Right renal pelvis (tissue), 4 donors: ENCODE measurements at places on chromosomes 7 and 10. TPM values are rescaled to one million over a fixed set of nuclear protein-coding genes. Genes with fewer than 3 reads are reported as not detected.

- DNase-seq: no peak
Observed at GRCh38 chr7:14303536-14303935, 314.1 kb upstream of the ETV1 start.

GRCh38 chr7:149625340-149625946 is 127.8 kb upstream of the ZNF746 start:
- DNase-seq: peak; percentile 44

- DNase-seq: no peak
Observed at GRCh38 chr10:127386606-127387327, 162.3 kb upstream of the NPS start.

DNA sequence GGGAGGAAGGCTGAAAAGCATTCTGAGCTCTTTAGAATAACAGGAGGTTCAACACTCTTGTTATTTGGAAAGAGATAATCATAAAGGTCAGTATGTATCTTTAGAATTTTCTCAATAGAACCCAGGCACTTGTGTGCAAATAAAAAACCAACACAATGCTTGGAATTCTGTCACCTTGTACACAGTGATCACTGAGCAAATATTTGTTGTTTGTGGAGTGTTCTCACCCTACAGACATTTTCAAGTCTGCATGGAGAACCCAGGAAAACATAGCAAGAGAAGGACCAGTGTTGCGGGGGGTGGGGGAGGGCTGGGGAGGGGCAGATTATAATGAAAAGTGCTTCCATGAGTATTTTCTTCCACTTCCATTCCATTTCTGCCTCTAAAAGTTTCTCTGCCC is 87.4 kb downstream of the FAM107B start:
- DNase-seq: no peak

- DNase-seq: no peak
Observed at GRCh38 chr10:118712930-118713634, 41.7 kb downstream of the CACUL1 start.

DNA sequence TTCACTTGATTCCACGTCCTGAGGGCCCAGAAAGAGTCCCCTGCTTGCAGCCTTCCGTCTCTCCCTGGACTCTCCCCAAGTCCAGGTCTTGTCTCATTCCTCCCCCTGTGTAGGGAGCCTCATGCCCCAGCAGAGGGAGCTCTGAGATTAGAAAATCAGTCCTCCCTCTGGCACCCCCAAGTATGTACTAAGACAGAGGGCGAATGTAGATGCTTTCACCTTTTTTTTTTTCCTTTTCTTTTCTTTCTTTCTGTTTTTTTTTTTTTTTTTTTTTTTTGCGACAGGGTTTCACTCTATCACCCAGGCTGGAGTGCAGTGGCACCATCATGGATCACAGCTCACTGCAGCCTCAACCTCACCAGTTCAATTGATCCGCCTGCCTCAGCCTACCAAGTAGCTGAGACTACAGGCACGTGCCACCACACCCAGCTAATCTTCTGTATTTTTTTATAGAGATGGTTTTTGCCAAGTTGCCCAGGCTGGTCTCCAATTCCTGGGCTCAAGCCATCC is 10.3 kb downstream of the SFXN3 start:
- DNase-seq: peak; percentile 78

GRCh38 chr7:12244129-12244528 is 33.0 kb downstream of the TMEM106B start:
- no peak for DNase-seq

DNA sequence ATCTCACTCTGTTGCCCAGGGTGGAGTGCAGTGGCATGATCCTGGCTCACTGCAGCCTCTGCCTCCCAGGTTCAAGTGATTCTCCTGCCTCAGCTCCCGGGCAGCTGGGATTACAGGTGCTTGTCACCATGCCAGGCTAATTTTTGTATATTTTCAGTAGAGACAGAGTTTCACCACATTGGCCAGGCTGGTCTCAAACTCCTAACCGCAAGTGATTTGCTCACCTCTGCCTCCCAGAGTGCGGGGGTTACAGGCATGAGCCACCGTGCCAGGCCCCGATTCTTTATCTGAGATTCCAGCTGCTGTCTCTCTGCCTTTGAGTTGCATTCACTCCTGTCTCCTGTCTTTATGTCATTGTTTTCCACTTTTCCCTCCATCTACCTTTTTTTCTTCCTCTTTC is 168.7 kb downstream of the TMEM178B start:
- DNase-seq: no peak

DNA sequence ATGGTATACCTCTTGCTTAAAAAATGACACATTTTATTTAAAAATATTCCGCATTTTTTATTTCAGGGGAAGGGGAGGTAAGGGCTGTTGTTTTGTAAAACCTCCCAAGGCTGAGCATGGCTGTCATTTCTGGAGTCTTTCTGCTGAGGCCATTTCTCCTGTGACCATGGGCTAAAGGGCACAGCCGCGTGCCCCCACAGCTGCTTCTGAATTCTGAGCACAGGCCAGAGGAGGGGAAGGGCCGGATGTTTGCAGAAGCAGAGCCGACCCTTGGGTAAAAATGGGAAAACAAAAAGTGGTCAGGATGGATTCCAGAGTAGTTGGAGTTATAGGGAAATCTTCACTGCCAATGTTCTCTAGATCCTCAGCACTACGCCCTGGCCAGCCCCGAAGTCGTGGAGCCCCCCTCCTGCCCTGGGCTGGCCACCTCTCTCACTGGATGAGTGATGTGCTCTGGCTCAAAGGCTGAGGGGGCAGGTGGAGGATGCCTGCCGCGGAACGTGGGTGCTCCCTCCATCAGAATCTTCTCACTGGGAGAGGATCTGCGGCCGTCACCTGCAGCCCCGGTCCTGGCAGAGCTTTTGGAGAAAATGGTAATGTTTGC is 131.3 kb upstream of the ZEB1 start:
- no peak for DNase-seq

GRCh38 chr10:3471472-3471871 is 298.9 kb upstream of the PITRM1 start:
- no peak for DNase-seq

GRCh38 chr10:65719790-65720189 is 1206.0 kb upstream of the LRRTM3 start:
- DNase-seq: no peak

DNA sequence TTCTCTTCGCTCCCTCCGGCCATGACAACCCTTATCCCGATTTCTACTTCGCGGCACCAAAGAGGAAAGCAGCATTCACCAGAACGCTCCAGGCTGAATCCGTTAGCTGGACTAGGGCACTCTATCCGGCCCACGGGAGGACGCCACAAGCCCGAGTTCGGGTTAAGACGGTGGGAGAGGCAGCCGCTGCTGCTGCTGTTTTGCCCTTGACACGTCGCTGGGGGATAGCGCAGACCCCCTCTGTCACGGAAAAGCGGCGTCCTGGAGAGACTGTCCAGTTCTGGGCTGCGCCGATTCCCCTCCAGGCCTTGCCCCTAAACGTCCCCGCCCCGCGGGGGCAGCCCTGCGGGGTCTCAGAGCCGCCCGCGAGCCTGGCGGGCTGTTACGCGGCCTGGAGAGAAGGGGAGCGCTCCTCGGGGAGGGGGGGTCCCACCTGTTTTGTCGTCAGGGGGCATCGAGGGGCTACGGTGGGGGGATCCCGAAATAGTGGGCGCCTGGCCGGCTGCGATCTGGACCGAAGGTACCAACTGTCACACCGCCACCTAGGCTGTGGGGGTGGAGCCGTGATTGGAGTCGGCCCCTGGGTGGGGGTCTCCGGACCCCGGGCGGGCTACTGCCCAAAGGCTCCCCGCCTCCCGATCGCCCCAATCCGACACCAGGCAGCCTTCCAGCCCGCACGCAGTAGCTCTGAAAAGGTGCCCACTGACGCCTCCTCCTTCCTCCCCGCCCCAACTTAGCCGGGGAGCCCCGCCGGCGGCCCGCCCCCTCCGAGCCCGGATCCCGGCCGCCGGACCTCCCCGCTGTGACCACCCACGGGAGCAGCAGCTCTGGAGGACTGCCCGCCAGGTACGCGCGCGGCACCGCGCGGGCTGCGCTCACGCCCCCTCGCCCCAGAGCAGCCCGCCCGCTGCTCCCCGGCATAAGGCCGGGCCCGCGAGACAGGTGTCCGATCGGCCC is 772 bp downstream of the SGMS1 start:
- no peak for DNase-seq

- no peak for DNase-seq
Observed at GRCh38 chr7:96675548-96675947, 34.1 kb downstream of the SEM1 start.

Gene CDK1
- polyA plus RNA-seq: 73.7 TPM

Gene RADIL
- polyA plus RNA-seq: 1.3 TPM

Gene NOS3
- polyA plus RNA-seq: 9.3 TPM

Gene POM121C
- 48.6 TPM for polyA plus RNA-seq

Gene CYP3A7
- polyA plus RNA-seq: 0.35 TPM

Gene PTPN20
- 4.0 TPM for polyA plus RNA-seq
